ENCODE measurements at places on chromosomes 6 and 20.

GRCh38 chr6:165849534-165850430, 186.7 kb upstream of the PDE10A start:
- DNase-seq = no peak

DNA sequence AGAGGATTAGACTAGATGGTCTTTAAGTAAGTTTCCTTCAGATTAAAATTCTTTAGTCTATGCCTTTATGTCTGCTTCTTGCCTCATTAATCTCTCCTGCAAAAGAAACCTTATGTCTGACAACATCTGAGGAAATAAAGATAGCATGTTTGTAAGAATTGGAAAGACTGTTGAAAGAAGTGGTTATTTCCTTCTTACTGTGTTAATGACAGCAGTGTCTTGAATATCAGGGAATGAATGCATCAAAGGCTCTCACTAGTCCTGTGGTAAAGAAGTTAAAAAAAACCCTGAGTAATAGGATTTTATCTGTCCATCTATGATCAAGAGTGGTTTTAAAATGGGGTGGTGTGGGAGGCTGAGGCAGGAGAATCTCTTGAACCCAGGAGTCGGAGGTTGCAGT, 302.0 kb downstream of the PRL start:
- no peak for DNase-seq

- DNase-seq = no peak
Observed at GRCh38 chr20:62433658-62434497, 6.5 kb upstream of the RBBP8NL start.

DNA sequence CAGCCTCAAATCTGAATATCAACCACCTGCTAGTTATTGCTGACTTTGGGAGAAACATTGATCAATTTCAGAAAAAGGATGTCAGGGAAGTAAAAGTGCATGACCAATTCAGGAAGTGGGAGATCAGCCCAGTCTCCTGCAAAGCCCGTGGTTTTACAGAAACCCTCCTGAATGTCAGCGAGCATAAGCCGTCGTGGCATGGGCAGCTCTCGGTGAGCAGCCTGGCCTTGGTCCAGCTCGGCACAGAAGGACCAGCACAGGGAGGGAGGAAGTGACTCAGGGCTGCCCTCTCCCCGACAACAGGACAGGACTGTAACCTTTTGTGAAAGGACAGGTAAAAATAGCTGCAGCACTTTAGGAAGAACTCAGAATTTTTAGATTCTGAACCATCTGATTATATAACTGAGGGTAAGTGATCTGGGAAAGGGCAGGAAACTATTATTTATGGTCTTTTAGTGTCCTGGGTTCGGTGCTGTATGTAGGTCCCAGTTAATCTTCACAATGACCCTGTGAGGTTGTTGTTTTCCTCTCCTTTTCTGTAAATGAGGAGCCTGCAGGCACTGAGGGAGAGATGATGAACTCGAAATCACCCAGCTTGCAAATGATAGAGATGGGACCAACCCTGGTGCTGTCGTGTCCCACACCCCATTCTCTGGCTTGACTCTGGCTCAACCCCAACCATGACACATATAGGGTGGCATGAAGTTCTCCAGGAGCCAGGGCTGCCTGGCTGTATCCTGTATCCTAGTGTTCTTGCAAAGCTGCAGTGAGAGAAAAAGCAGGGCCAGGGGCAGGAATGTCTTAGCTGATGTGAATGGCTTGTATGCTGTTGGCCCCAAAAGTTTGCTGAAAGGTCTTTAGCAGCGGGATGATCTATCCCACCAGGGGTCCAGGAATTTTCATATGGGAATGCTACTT, 37.6 kb downstream of the NRN1 start:
- DNase-seq = no peak

DNA sequence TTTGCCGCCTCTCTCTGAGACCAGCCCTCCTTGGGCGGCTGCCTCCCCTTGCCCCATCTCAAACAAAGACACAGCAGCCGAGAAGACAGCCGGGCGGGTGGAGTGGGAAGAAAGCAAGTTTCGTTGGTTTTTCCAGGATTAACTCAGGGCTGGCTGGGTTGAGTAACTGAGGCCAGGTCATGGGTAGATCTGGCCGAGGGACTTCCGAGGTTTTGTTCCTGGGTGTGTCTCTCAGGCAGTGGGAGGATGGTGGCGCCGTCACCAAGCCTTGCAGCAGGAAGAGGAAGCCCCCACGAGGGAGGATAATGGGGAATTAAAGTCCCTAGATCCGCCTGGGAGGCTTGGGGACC, 167.2 kb downstream of the TTLL2 start:
- no peak for DNase-seq

- no peak for DNase-seq
Observed at GRCh38 chr6:34350934-34351217, 41.6 kb downstream of the NUDT3 start.

DNA sequence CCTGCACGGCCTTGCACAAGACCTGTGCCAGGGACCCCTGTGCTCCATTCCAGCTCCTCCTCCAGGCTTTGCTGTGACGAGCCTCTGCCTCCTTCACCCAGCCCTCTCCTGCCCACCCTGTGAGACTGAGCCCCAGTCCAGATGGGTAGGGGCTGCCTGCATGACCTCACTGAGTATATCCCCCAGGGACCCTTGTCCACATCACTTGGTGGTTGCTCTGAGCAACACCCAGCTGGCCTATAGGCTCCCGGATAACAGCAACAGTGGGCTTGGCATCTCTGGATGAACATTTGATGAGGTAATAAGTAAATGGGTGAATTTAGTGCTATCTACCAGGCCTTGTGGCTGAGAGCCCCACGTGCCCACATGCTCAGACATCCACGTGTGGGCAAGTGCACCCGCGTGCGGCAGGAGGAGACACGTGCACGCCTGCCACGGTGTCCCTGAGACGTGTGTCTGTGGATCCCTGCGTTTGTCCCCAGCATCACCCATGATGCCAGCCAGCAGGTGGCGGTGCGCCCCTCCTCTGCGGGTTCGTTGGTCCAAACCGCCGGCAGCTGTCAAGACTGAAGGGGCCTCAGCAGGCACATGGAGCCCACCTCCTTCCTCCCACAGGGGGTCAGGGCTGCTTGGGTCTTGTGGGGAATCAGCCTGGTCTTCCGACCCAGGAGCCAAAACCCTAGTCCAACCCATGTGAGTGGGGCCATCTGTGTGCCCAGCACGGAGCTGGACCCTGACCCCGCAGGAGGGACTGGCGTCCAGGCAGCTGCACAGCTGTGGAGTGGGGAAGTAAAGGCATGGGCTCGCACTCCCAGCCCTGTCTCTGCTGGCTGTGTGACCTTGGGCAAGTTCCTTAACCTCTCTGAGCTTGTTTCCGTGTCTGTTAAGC, 45.9 kb downstream of the FGD2 start:
- peak; percentile 79 for DNase-seq

DNA sequence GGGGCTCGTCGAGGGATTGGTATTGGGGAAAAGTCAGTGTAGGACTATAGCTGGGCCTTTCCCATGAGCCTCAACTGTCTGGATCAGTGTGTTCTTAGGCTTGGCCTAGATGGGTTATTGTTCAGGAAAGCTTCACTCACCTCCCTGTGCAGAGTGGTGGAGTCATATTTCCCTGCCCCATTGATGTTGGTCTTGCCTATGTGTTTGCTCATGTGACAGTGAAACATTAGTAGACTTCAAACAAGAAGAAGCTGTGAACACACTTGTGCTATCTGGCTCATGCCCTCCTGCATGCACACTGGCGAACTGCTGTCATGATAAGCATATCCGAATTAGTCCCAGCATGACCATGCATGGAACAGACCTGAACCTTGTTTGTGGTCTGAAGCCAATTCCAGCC, 171.1 kb downstream of the DHX35 start:
- no peak for DNase-seq

DNA sequence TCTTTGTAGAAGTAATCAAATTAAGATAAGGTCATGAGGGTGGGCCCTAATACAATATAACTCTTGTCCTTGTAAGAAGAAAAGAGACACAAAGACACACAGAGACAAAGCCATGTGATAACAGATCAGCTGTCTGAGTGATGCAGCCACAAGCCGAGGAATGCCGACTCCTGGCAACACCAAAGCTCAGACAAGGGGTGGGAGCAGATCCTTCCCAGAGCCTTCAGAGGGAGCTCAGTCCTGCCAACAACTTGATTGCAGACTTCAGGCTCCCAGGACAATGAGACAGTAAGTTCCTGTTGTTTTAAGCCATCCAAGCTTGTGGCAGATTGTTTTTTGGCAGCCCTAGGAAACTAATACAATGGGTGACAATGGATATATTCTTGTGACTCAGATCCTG, 325.0 kb upstream of the AGPAT4 start:
- DNase-seq = no peak

- no peak for DNase-seq
Observed at GRCh38 chr6:12148317-12148801, 136.2 kb downstream of the HIVEP1 start.

DNA sequence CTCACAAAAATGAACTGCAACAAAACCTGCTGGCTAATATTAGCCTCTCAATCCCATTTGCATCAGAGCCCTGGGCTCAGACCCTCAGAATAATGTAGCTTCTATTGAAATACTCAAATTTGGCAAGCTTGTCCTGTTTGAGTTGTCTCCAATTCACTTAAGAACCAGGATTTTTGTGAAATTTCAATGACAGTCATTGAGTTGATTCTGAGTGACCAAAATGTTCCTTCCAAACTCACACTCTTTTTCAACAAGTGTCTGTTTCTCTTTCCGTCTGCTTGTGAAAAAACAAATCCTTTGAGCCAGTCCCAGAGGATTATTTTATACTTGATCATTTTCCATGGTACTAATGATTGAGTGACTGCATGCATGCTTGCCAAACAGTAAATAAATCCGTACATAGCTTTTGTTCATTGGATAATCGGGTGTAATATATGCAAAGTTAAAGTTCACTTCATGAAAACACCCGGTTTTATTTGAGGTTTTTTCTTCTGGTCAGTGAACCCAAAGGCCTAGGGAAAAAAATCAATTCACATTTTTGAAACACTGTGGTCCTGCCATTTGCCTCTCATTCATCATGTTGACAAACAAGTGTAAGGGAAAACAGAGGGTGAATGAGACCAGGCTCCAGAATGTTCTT, 16.4 kb upstream of the SLC22A2 start:
- no peak for DNase-seq

DNA sequence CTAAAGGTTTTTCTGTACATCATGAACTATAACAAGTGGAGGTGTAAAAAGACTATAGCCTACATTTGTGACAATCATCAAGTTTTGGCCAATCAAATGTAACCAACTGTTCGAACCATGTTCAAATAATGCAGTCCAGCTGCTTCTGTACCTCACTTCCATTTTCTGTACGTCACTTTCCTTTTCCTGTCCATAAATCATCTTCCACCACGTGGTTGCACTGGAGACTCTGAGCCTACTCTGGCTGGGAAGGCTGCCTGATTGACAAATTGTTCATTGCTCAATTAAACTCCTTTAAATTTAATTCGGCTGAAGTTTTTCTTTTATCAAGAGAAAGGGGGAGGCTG, 270.4 kb upstream of the JARID2 start:
- DNase-seq = peak; percentile 3

GRCh38 chr6:158330016-158330415, 17.8 kb downstream of the TULP4 start:
- no peak for DNase-seq

DNA sequence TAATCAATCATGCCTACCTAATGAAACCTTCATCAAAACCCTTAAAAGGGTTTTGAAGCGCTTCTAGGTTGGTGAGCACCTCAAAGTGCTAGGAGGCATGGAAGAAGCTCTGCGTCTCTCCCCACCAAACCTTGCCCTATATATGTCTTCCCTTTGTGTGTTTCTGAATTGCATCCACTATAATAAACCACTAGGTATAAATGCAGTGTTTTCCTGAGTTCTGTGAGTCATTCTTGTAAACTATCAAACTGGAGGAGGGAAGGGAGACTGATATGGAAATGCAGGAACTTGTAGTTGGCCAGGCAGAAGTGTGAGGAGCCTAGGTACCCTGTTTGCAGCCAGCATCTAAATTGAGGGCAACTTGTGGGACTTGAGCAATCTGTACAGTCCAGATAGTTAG, 698.8 kb downstream of the DOK5 start:
- DNase-seq = no peak

GRCh38 chr20:40160097-40160550, 528.9 kb downstream of the MAFB start:
- peak; percentile 28 for DNase-seq

- DNase-seq = peak; percentile 25
Observed at GRCh38 chr6:24848461-24848860, 49.7 kb upstream of the ARMH2 start.

DNA sequence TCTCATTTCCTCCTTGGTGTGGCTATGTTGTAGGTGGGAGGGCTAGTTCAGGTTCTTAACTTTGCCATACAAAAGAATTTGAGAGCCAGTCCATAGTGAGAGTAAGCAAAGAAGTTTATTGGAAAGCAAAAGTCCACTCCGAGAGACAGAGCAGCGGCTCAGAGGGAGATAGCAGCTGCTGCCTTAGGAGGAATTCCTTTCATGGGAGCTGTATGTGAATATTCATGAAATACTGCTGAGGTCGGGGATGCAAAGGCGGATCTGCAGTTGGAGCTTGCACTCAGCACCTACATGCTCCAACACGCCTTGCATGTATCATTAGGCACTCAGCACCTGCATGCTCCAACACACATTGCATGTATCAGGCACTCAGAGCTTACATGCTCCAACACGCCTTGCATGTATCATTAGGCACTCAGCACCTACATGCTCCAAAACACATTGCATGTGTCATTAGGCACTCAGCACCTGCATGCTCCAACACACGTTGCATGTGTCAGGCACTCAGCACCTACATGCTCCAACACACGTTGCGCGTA, 54.9 kb downstream of the CDH4 start:
- DNase-seq = no peak

DNA sequence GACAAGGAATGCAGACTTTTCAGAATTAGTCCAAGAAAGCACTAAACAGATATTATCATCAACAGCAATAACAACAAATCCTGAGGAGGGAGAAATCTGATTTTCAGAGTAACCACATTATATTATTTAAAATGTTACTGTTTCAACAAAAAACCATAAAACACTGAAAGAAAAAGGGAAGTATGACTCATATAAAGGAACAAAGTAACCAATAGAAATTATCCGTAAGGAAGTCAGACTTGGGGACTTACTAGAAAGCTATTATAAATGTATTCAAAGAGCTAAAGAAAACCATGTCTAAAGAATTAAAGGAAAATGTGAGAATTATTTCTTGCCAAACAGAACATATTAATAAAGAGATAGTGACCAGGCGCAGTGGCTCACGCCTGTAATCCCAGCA, 98.1 kb downstream of the MYLK4 start:
- no peak for DNase-seq

- DNase-seq = no peak
Observed at GRCh38 chr6:50361641-50362331, 312.1 kb upstream of the DEFB112 start.

- no peak for DNase-seq
Observed at GRCh38 chr6:31576897-31577578, 1.7 kb downstream of the TNF start.

Measured in NCI-H1436 (cell line).